ENCODE measurements at places on chromosomes 6 and 20.

GRCh38 chr20:2745060-2745910 lies 52.7 kb downstream of the EBF4 start:
- peak; percentile 46 for DNase-seq

GRCh38 chr6:30062471-30063178 lies 1.6 kb downstream of the POLR1H start:
- DNase-seq, result no peak

DNA sequence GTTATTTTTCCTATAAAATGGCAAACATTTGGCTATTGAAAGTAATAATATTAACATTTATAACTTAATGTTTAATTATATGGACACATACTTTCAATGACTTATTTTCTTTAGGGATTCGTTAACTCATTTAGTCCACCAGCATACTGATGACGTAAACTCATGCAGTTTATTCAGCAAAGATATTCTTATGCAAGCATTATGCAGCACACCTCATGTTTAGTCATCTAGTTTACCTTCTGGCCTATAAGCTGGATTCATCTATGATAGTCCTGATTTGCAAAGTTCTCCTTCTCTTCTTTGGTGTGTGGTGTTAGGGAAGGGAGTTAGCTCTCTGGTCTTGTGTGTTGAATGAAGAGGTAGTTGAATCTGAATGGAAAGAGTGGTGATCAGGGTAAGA lies 60.0 kb downstream of the OR2J2 start:
- DNase-seq, result no peak

DNA sequence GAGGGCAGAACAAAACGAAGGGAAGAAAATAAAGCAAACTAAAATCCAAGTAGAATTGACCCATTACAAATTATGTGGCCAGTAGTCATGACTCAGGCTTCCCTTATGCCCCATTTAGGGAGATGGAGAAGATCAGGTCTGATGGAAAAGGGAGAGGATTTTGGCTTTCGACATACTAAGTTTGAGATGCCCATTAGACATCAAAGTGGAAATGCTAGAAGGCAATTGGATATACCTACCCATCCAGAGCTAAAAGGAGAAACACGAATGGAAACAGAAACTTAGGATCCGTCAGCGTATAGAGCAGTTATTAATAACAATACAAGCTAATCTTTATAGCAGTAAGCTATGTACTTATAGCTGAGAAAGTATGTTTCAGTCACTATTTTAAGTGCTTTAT lies 4.8 kb downstream of the TRPC4AP start:
- DNase-seq, result no peak

DNA sequence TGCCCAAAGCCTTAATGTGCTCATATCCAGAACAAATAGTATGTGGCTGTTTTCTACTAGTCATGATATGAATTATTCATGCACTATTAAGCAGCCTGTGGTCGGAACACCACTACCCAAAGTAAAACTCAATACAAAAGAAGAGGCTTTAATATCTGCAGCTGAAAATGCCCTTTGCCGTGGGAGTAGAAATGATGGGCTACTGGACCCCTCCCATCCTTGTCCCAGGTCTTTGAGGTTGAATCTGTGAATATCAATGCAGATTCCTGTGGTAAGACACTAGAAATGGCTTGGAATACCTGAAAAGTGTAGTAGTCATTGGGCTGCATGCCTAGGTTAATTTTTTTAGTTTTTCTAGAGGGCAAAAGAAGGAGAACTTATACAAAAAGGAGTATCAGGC lies 303.7 kb downstream of the TBC1D7 start:
- no peak for DNase-seq

- DNase-seq, result peak; percentile 25
Measured at GRCh38 chr6:170212051-170212756, 78.7 kb downstream of the DLL1 start.
